ENCODE measurements at places on chromosomes 12 and 14.

DNA sequence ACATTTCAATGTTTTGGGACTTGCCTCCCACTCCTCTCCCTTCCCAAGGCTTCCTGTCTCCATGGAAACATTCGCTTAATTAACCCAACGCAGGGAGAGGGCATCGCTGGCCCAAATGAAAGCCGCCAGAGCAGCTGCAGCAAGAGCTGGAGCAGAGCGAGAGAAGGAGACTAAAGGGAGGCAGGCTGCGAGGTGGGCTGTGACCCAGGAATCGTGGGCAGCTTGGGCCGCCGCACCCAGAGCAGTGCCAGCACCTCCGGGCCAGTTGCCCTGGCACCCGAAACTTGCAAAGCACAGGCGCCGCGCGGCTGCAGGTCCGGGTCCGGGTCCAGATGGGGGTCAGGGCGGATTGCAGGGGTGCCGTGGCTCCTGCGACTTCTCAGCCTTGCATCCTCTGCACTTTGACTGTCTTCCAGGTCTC, 43.5 kb upstream of the PTPRQ start:
- DNase-seq: no peak

- DNase-seq: no peak
These were observed 6.4 kb upstream of the GAS2L3 start for GRCh38 chr12:100566887-100567637.

GRCh38 chr14:30064454-30064853, 136.8 kb upstream of the PRKD1 start:
- DNase-seq: no peak

DNA sequence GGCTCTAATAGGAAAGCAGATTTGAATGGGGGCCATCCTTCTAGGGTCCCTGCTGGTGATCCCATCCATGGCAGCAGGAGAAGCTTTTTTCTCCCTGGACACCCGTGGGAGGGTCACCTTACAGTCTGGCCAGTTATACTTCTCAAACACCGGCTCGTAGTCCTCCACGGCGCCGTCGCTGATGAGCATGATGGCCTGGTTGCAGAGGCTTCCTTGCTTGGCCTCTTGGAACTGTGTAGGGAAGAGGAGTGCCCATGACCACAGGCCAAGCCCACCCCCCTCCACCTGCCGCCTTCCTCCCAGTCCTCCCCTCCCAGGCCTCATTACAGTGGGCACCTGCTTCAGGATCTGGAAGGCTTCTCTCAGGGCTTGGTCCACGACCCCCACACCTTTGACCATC, 33.8 kb downstream of the CACNA2D4 start:
- DNase-seq: no peak

- no peak for DNase-seq
These were observed 121.2 kb downstream of the PRICKLE1 start for GRCh38 chr12:42468341-42468821.

- DNase-seq: no peak
These were observed 17.2 kb downstream of the ADGRD1 start for GRCh38 chr12:130970908-130971233.

GRCh38 chr12:52037248-52037861, 13.9 kb upstream of the NR4A1 start:
- no peak for DNase-seq

DNA sequence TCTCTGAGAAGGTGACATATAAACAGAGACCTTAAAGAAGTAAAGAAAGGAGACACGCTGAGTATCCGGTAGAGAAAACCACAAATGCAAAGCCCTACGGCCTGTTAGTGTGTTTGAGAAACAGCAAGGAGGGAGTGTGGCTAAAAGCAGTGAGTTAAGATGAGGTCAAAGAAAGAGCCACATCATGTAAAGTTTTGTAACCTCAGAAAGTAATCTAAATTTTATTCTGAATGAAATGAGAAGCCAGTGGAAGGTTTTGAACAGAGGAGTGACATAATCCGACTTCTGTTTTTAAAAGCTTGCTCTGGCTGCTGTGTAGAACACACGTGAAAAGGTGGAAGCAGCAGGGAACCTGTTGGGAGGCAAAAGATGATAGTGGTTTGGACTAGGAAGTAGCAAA, 32.6 kb downstream of the PPP2R5E start:
- no peak for DNase-seq

GRCh38 chr14:34732802-34733201, 18.4 kb upstream of the CFL2 start:
- no peak for DNase-seq

- no peak for DNase-seq
These were observed 160.8 kb upstream of the BMP4 start for GRCh38 chr14:54117396-54117795.

DNA sequence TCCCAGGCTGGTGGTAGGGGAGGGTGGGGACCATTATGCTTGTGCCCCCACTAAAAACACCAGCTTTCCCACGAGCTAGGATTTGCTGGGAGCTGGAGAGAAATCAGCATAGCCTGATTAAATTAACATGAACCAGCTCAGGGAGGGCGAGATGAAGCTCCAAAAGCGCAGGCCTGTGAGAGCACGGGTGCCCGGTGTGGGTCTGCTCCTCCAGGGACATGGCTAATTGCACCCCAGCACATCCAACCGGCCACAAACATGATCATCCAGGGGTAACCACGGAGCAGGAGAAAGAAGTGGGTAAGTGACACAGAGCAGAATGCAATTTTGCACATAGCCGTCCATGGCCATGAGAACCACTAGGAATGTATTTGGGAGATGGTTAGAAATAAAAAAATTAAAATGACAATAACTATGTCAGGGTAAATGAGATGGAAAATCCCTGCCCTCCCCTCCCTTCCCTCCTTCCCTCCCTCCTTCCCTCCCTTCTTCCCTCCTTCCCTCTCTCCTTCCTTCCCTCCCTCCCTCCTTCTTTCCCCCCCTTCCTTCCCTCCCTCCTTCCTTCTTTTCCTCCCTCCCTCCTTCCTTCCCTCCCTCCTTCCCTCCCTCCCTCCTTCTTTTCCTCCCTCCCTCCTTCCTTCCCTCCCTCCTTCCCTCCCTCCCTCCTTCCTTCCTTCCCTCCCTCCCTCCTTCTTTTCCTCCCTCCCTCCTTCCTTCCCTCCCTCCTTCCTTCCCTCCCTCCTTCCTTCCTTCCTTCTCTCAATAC, 26.9 kb downstream of the CLMN start:
- no peak for DNase-seq

- no peak for DNase-seq
These were observed 26.2 kb downstream of the NID2 start for GRCh38 chr14:52042371-52043289.

DNA sequence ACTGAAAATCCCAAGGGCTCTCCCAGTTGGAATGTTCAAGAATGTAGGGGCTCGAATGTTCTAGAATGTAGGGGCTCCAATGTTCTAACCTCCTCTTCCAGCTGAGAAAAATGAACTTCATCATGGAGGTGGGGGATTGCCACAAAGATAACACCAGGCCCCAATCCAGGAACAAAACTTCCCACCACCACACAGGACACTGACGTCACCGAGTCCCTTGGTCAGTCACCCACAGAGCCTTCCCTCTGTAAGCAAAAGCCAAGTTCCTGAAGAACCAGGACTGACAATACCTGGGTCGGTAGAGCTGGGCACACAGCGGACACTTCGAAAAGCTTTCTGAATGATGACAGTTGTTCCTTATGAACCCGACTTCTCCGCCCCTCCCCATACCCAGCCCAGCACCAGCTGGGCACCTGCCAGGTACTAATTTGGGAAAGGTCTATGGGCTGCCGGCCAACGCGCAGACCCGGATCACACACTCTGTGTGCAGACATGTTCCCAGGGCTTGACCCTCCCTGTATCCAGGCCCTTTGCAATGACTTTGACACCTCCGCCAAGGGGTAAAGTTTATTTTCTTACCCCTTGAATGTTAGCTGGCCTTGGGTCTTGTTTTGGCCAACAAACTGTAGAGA, 18.9 kb downstream of the ITPK1 start:
- DNase-seq: no peak

DNA sequence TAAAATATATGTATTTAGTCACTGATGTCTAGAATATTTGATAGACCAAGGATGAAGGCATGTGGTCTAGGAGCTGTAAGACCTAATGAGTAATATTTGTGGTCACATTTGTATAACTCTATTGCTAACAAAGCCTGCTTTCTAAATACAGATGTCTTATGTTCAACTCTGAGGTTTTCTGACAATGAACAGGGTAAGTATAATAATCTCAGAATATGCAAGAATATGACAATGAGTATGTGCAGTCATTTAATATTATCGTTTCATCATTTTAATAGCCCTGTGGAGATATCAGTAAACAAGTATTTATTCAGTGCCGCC, 389.6 kb downstream of the LRIG3 start:
- no peak for DNase-seq

GRCh38 chr12:46300910-46301309, 32.1 kb upstream of the SLC38A1 start:
- DNase-seq: no peak

DNA sequence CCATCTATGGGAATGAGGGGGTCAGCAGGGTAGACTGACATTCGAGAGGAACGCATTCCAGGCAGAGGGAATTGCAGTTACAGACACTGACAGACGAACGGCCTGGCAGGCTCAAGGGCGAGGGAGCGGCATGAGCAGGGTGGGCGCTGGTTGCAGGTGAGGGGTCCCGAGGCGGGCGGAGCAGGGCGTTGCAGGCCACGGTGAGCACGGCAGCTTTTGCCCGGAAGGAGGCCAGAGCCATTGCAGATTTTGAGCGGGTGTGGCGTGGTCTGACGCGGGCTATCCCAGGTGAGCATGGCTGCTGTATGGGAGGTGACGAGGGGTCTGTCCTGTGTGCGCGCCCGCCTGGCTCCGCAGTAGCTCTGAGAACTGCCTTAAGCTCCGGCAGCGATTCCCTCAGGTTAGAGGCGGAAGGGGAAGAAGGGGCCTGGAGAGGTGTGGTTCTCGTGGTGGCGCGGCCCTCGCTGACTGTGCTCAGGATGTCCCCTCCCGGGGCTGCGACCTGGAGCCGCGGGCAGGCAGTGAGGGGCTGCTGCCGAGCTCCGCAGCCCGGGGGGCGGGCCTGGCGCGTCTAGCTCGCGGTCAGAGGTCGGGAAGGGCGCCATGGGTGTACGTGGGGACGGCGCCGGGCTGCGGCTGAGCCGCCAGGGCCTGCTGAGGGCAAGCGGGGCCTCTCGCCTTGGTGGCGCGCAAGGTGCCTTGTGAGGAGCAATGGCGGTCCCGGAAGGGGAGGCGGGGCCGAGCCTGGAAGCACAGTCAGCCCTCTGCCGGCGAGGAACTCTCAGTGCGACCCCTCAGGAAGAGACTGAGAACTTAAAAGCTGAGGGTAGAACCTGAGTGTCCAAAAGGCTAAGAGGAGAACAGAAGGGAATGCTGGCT, 177.1 kb downstream of the CACNA1C start:
- DNase-seq: no peak

Measured in keratinocyte (primary cell).